ENCODE measurements at places on chromosomes 2 and 18.
A peak's percentile ranks its signal among the peaks of the same experiment; 100 is the strongest.

- no peak for DNase-seq
Measured at GRCh38 chr2:64145119-64145518, 899 bp upstream of the PELI1 start.

- no peak for DNase-seq
Measured at GRCh38 chr2:65344689-65345088, 87.7 kb downstream of the SPRED2 start.

- no peak for DNase-seq
Measured at GRCh38 chr2:39380525-39381150, 56.4 kb downstream of the MAP4K3 start.

DNA sequence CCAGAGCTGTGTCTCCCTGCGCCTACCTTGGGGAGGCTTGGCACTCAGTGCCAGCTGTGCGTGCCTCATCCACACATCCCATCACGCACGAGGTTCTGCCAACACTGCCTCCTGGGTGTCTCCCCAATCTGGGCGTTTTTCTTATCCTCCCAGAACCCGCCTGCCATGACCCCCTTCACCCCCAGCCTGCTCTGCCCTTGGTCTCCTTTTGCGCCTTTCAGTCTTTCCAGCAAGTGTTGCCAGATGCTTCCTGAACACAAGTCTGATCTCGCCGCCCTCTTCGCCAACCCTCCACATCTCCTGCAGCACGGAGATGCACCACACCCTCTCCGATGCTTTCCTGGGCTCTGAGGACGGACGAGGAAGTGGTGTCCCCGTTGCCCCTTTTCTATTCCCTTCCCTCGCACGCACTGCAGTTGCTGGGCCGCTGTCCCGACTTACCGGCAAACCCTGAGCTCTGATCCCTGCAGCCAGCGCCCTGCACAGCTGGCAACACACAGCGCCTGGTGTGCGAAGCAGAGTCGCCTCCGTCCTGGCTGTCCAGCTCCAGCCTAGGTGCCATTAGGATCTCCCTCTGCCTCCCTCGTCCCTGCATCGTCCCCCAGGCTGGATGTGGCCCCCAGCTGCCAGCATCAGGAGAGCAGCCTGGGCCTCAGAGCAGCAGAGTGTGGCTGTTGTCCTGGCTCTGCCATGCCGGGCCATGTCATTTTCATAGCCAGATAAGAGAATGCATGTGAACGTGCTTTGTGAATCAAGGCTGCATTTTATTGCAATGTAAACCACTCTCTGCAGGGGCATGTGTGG is 22.6 kb upstream of the ALLC start:
- DNase-seq: no peak

DNA sequence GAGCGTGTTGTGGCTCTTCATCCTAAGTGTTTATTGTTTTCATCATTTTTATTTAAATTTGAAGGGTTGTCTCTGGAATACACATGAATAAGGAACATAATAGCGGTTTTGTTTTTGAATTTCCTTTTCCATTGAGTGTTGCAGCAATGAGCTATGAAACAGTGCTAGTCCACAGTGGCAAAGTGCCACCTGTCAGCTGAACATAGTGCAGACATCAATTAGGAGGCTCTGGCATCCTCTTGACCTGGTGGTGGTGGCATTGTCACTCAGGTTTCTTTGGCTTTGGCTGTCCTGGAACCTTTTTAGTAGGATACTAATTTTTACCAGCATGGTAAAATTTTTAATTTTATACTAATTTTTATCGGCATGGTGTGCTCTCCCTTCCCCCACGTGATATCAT is 63.2 kb downstream of the UGGT1 start:
- no peak for DNase-seq

GRCh38 chr2:11417946-11418585 is 47.9 kb downstream of the E2F6 start:
- DNase-seq: peak; percentile 19

DNA sequence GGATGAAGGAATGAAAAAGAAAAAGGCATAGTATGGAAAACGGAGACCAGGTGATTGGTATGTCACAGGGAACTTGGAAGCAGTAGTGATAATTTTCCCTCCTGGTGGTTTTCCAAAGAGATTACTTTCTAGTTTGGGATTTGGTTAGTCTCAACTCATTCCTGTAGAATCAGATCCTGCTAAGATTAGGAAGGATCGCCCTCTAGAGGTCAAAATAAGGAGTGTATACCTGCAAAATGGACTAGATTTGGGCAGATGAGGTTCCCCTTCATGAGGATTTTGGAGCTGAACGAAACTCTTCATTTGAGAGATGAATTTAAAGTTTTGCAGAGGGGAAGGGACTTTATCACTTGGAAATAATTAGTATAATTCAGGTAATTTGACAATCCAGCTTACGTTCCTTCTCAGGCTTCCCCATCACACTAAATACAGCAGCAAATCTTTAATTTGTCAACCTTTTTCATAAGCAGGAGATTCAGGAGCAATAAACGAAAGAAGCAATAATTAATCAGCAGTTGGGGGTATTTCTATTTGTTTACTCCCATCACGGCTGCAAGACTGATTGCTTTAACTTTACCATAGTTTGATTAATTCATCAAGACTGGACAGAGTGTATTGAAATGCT is 65.2 kb downstream of the CCDC195 start:
- peak; percentile 70 for DNase-seq

- DNase-seq: peak; percentile 76
Measured at GRCh38 chr2:157336137-157337010, 10.8 kb upstream of the ERMN start.

DNA sequence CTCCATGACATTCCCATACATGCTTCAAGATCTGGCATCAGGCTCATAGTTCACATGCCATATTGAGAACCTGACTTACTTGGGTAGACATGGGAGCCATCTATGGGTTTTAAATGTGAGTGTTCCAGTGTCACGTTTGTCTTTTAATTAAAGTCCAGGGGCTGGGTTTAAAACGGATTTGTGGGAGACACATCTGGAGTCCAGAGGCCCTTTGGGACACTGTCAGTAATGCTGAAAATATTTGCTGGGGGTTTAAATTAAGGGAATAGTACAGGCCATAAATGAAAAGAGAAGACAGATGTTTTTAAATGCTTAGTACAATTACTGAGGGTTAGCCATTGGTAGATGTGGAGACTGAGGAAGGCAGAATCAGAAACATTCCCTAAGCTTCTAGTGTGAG is 478.0 kb downstream of the PID1 start:
- DNase-seq: no peak

DNA sequence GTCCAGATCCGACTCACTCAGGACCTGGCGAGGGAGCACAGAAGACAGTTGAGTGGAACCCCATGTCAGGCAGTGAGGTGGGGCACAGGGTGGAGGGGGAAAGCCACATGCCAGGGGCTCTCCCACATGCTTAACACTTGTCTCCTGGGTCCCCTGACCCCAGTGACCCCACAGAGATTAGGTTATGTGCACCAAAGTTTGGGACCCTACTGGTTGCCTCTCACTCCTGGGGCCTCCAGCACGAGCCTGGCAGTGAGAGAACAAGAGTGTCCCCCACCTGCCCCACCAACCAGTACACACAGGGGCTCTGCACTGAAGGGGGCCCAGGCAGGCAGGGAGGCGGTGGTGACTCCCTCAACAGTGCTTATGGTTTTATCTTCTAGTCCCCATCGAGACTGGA is 58.3 kb downstream of the CIB4 start:
- DNase-seq: no peak

DNA sequence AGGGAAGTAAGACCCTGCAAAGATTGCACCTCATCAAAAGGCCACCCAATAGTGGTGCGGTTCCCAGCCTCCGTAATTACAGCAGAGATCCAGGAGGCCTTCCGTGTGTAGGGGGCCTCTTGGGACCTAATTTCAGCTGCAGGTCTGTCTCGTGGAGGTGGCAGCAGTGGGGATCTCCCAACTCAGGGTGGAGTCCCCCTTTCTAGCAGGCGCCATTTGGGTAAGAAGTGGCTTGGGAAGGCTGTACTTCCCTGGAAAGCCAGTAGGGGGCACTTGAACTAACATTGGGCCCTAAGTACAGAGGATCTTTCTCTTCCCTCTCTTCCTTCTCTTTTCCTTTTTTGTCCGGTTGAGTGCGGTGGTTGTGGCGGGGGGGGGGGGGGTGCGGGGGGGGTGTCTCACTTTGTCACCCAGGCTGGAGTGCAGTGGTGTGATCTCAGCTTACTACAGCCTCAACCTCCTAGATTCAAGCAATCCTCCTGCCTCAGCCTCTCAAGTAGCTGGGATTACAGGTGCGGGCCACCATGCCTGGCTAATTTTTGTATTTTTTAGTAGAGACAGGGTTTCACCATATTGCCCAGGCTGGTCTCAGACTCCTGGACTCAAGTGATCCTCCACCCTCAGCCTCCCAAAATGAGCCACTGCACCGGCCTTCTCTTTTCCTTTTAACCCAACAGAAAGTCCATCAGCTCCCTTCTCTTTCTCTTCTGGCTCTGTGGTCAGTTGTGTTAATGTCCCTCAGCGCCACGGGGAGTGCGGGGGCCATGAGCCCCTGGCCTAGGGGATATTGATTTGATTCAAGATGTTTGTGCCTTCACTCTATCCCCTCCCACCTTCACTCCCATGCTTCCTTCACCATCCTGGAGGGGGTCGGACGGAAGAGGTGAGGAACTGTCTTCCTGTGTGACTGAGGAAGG is 32.0 kb downstream of the CENPO start:
- peak; percentile 29 for DNase-seq

GRCh38 chr2:42191285-42192009 is 22.3 kb downstream of the EML4 start:
- no peak for DNase-seq

- no peak for DNase-seq
Measured at GRCh38 chr2:63665846-63666475, 77.2 kb downstream of the MDH1 start.

GRCh38 chr2:59761966-59762365 is 791.5 kb downstream of the BCL11A start:
- no peak for DNase-seq

DNA sequence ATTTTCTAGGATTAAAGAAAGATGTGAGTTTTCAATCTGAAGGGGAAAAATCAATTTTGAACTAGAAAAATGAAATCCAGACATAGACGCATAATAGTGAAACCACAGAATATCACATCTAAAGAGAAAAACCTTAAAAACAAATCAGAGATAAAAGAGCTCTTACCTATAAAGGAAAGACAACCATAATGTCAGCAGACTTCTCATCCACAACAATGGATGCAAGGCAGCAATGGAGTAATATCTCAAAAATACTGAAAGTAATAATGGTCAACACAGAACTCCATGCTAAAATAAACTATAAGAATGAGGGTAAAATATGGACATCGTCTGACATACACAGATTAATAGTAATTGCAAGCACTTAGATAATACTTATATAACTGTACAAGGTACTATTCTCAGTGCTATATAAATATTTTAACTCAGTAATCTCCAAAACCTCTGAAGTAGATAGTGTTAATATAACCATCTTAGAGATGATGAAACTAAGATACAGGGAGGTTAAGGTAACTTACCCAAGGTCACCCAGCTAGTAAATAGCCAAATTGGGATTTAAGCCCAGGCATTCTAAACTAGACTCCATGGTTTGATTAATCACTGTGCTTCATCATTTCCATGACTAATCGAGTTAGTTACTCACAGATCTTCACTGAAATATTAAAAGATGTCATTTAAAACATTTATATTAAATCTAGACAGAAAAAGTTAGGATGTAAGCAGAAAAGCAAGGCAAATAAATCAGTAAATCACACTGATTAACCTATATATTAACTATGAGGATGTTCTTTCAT is 89.4 kb upstream of the SPTBN1 start:
- DNase-seq: no peak

DNA sequence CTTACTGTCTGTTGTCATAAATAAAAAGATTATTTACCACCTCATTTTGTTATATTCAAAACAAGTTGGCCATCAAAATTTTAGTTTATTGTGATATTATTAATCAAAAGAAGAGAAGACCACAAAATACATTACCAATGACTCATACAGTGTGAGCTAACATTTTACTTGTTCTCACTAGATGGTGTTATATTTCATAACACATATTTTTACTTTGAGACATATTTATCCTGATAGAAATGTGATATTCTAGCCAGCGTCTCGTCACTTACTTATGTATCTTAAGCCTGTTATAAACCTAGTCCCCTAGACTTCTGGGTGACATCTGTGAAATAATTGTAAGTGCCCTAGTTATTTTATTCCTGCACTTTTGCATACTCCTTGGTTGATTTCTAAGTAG is 263.2 kb downstream of the CDH7 start:
- DNase-seq: no peak

DNA sequence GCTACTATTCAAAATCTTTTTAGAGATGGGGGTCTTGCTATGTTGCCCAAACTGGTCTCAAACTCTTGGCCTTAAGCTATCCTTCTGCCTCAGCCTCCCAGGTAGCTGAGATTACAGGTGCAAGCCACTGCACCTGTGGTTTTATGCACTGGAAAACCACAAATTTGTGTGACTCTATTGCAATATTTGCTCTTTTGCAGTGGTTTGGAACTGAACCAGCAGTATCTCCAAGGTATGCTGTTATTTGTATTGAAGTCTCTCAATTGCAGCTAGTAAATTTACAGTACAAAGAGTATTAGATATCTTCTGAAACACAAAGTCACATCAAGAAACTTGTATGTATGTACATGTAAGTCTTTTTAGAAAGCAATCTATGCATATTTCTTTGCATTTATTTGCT is 46.2 kb downstream of the PPP4R1 start:
- no peak for DNase-seq

DNA sequence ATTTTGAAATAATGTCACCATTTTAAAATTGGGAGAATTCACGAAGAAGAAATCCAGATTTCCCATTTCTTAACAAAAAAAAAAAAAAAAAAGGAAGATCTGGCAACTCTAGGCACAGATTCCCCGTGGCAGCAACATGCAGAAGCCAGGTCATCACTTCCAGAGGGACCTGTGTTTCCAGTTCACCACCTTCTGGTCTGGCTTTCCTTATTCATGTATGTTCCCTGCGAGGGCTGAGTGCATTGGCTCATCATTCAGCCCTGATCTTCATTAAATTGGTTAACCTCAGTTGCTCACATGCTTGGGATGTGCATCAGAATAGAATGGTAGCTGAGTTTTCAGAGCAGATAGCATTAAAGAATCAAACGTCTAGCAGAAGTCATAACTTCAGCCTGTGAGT is 25.0 kb upstream of the MAP3K20 start:
- no peak for DNase-seq

- DNase-seq: no peak
Measured at GRCh38 chr2:120936476-120937334, 201.0 kb downstream of the GLI2 start.

DNA sequence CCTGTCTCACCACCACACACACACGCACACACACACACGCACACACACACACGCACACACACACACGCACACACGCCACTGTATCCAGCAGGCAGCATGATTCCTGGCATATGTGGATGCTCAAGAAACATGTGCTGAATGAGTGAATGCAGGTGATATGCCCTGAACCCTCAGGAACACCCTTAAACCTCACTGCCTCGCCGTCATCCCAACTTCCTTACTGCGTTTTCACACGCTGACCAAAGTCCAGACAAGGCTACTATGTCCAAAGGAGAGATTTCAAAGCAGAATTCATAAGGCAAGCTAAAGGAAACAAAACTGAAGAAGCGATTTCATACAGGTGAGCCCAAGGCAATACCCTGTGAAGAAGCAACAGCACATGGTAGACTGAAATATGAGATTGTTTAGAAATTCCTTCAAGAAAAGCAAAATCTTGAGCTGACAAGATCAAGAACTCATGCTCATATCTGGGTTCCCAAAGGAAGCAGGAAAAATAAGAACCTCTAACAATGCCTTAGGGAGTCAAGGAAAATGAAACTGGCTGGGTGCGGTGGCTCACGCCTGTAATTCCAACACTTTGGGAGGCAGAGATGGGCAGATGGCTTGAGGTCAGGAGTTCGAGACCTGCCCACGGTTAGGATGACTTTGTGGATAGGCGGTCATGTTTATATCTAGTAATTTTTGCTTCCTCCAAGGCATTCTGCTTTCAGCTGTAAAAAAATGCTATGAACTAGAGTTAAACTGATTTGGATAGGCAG is 69.1 kb downstream of the TNFRSF11A start:
- DNase-seq: no peak
